ENCODE measurements at places on chromosomes 13 and 19.

DNA sequence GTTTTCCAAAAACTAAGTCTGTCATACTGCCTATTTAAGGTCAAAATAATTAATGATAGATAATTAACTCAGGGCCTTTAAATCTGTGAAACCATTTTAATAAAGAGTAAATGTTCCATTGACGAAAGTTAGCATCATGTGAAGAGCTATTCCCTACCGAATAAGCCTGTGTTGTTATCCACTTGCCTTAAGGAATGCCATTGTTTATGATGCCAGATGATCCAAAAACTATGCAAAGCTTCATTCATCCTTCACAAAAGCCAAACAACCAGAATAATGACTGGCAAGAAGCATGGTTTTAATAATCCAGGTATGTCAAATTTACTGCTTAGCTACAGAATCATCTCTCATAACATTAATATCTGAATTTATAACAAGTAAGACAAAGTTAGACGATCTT lies 6.5 kb upstream of the GPC6 start:
- no peak for DNase-seq

DNA sequence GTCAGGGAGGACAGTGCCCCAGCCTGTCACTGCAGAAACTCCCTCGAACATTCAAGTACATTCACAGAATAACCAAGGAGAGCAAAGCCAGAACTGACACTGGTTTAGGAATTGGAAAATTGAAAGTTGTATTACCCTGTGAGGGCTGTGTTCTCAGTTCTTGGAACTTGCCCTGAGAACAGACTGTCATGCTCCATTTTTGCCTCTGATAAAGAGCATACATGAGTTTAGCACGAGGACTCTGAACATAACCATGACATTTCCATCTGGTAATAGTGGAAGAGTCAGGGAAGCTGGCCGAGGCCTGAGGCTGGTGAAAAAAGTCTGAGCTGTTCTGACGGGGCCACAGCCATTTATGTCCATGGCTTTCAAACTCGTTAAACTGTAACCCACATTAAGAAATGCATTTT lies 15.2 kb upstream of the SLC25A30 start:
- no peak for DNase-seq

DNA sequence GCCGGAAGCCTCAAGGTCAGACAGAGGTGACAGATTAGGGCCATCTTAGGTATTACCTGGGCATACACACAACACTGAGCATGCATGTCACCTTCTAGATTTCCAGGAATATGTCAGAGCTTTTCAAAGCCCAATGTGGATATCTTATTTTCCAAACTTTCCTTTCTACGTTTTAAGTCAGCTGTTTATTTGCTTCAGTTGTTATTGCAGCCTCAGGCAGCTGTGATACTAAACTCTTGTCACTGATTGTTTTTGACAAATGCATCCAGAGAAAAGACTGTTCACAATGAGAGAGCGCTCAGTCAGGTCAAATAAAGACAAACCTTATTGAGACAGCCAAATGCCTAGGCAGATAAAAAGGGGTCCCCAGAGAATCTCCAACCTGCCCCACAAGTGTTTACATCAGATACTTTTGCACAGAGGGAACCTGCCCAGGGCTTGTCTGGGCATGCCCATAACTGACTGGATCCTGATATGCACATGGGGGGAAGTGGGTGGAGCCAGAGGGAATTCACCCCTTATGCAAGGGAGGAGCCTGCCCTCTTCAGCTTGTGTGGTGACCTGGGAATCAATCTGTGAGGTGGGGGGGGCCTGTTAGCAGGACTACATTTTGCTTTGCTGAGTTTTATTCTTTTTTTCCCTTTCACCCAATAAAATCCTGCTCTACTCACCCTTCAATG lies 28.5 kb downstream of the MED4 start:
- DNase-seq, result no peak

- DNase-seq, result no peak
These were observed at the start of gene GRIN2D for GRCh38 chr19:48393559-48394330. TSS of gene GRIN2D (plus strand) at chr19:48393668. CDS start at chr19:48398393, 4,725 bp downstream.

DNA sequence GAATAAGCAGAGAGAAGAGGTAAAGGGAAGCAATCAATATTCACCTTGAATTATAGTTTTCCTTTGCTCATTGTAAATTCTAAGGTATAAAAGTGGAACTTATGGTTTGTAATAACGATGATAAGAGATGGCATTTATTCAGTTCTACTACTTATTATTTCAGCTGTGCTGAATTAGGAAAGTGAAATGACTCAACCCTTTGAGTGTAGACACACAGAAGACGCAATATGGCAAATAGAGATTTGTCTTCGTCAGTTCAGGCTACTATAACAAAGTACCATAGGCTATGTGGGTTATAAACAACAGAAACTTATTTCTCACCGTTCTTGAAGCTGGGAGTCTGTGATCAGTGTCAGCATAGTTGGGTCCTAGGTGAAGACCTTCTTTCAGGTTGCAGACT lies 713.0 kb upstream of the PCDH9 start:
- no peak for DNase-seq
